Activated CD4-positive, alpha-beta T cell treated with anti-CD3 and anti-CD28 coated beads, Interleukin-2, Interleukin-4, amounts not matched to agents 100 ng/mL and 50 ng/mL, durations not matched to agents 16 hours and 8 hours (primary cell): ENCODE measurements at places on chromosomes 3 and 15.

DNA sequence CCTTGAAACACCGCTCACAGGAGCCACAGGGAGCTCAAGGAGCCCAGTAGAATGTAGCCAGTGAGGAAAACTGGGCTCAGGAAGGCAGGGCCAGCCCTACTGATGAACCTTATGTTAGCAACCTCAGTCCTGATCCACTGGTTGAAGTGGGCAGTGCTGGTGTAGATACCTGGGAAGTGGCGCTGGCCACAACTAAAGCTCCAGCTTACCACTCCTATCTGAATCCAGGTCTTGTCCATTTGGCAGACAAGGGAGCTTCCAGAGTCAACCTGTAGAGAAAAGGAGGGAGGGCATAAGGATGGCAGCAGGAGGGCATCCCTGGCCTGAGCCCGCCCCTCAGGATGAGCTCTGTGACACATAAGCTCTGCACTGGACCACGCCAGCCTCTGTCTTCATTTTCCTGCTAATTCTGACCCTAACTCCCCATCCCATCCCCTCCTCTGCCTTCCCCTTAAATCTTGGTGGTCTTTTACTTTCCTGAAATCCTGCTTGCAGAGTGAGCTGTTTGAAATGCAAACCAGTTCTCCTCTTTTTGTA is 2.1 kb upstream of the PRSS50 start:
- no peak for DNase-seq

DNA sequence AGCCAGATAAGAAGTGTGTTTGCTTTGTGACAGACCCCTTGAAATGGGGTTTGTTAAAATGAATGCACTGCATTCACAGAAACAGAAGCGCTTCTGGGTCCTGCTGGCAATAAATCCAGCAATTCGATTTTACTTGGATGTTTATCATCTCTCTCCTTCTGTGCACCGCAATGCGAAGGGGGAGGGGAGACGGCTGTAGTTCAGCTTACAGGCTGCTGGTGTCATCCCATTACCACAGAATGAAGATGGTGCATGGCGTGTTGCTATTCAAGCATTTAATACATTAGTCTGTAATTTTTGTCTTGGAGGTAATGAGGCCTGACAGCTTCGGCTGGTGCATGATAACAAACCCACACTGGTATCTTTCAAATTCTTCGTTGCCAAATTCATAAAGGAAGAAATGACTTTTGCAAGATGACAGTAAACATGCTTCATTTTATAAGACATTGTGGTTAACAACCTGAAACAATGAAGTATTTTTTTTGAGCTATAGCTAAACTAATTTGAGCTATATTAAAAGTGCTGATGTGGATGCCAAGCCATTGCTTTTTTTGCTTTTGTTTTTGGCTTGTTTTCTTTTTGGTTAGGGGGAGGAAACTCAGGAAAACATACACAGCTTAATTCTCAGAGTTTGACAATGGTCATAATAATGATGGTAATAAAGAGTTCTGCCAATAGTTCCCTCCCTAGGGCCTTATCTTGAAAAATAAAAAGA is 418.3 kb downstream of the OTOL1 start:
- no peak for DNase-seq

DNA sequence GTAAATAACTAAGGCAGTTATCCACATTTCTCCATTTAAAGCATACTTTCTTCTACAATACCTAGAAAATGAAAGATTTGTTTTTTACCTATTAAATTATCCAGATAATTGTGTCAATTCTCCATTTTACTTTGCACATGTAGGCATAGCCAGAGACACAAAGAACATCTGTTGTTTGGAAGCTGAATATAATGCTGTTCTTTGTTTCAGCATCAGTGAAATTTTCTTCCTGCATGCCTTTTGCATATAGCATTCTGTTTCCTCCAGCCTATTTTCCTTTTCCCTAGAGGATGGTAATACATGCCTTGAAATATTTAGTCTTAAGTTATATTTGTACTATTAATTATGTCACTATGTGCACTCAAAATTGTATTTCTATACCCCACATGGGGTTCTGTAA is 233.7 kb downstream of the CNTN6 start:
- no peak for DNase-seq

- peak; percentile 89 for DNase-seq
Measured at GRCh38 chr15:90037961-90038631, 37.0 kb downstream of the ZNF710 start.

DNA sequence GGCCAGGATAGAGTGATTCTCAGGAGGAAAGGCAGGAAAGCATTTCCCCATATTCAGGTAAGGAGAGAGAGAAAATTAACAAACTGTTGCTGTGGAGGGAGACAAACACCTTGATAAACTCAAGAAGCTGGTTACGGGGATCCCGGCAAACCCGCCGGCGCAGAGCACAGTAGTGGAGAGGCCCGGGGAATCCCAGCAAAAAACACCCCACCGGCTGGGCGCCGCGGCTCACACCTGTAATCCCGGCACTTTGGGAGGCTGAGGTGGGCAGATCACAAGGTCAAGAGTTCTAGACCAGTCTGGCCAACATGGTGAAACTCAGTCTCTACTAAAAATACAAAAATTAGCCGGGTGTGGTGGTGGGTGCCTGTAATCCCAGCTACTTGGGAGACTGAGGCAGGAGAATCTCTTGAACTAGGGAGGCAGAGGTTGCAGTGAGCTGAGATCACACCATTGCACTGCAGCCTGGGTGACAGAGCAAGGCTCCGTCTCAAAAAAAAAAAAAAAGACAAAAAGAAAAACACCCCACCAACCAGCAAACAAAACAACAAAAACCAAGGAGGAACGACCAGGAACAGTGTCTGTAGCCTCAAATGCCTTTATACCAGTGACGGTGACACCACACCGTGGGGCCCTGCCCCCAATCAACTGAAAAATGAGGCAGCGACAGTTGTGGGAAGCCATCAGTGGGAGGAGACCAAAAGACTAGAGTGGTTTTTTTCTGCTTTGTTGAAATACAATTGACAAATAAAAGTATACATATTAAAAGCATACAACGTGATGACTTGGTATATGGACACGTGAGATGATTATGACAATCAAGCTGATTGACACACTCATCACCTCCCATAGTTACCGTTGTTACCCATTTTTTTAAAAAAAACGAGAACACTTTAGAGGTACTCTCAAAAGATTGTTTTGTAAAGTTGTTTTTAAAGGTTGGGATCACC is 40.2 kb upstream of the IDH2 start:
- DNase-seq: peak; percentile 30
